ENCODE measurements at places on chromosomes 2 and 18. TPM values are rescaled to one million over a fixed set of nuclear protein-coding genes. Genes with fewer than 3 reads are reported as not detected.

COL6A3 gene
- 598 TPM for total RNA-seq

SERPINB10 gene
- total RNA-seq: not detected

HOXD11 gene
- total RNA-seq: not detected

UGT1A8 gene
- total RNA-seq: not detected

LYG2 gene
- total RNA-seq: not detected

- H3K4me1 ChIP-seq: peaks cover 8% of the 10 kb centered on the region
- H3K4me3 ChIP-seq: no peak overlapping the region
- H3K36me3 ChIP-seq: no peaks in the 10 kb centered on the region
- no peaks in the 10 kb centered on the region for H3K27me3 ChIP-seq
- no peak for DNase-seq
Observed at GRCh38 chr2:163723348-163723747, 12.5 kb downstream of the FIGN start.

GRCh38 chr18:78713069-78713468 lies 266.5 kb upstream of the SALL3 start:
- H3K27ac ChIP-seq: no peak overlapping the region
- H3K36me3 ChIP-seq: no peaks in the 10 kb centered on the region
- no peak overlapping the region for H3K4me3 ChIP-seq
- H3K4me1 ChIP-seq: no peaks in the 10 kb centered on the region
- no peak for DNase-seq

DNA sequence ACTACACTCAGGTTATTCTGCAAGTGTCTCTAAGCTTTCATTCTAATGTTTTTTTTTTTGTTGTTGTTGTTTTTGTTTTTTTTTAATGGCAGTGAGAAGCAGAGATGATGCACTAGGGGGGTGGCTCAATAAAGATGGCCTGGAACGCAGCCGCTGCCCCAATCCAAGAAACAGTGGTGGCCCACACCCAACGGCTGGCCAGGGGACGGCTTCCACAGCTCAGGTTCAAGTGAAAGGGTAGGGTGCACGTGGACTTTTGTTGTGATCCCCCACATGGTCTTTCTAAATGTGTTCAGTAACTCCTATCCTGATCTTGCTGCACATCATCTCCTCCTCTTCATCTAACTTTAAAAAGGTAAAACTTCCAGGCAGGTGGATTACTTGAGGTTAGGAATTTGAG lies 190.1 kb downstream of the NDUFA10 start:
- H3K27me3 ChIP-seq: no peaks in the 10 kb centered on the region
- DNase-seq: no peak
- no peaks in the 10 kb centered on the region for H3K4me1 ChIP-seq
- H3K4me3 ChIP-seq: no peak overlapping the region
- H3K36me3 ChIP-seq: no peaks in the 10 kb centered on the region

DNA sequence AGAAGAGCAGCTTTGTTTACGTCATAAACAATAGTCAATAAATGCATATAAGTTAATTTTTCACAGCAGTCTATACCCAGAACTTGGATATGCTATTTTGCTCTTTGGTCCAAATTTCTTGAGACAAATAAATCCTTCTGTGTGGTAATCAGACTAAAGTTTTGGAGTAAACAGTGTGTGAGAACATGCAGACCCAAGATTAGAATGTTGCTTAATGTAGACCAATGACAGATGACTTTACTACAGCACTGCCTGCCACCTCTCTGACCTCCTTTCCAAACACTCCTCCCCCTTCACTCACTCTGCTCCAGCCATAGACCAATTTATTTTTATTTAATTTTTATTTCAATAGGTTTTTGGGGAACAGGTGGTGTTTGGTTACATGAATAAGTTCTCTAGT lies 115.3 kb upstream of the TANK start:
- H3K36me3 ChIP-seq: no peaks in the 10 kb centered on the region
- peaks cover 3% of the 10 kb centered on the region for H3K4me1 ChIP-seq
- H3K4me3 ChIP-seq: no peak overlapping the region

DNA sequence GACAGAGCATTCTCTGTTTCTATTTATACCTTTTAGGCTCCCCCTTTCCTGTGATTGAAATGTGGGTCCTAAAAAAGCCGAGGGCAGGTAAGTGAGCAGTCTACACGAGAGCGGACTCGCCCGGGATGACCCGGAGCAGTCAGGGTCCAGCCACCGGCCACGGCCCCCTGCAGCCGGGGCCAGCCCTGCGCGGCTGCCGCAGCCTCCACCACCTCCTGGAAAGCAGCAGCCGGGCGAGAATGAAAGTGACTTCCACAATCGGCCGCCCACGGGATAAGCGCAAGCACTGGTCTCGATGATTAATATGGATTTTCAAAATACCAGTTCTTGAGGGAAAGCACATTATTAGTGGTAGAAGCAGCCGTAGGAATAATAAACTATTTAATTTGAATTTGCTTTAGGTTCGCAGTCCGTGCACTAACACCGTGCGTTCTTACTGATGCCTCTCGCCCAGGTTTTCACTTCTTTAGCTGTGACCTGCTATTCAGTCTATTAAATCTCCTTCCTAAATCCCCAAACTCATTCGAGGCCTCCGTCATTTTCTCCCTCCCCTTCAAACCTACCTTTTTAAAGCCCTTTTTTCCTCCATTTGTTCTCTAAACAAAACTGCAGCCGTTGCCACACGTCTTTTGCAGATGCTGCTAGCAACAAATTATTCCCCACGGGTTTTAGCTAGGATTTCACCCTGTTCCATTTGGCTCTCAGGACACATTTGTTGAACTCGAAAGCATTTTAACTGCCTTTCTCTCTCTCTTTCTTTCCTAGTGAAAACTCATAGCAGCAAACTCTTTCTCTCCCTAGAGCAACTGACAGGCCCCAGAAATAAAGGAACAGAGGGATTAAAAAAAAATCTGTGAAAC lies 1015.1 kb upstream of the PIK3C3 start:
- H3K4me3 ChIP-seq: no peak overlapping the region
- H3K27ac ChIP-seq: no peak overlapping the region
- DNase-seq: no peak
- no peaks in the 10 kb centered on the region for H3K4me1 ChIP-seq

DNA sequence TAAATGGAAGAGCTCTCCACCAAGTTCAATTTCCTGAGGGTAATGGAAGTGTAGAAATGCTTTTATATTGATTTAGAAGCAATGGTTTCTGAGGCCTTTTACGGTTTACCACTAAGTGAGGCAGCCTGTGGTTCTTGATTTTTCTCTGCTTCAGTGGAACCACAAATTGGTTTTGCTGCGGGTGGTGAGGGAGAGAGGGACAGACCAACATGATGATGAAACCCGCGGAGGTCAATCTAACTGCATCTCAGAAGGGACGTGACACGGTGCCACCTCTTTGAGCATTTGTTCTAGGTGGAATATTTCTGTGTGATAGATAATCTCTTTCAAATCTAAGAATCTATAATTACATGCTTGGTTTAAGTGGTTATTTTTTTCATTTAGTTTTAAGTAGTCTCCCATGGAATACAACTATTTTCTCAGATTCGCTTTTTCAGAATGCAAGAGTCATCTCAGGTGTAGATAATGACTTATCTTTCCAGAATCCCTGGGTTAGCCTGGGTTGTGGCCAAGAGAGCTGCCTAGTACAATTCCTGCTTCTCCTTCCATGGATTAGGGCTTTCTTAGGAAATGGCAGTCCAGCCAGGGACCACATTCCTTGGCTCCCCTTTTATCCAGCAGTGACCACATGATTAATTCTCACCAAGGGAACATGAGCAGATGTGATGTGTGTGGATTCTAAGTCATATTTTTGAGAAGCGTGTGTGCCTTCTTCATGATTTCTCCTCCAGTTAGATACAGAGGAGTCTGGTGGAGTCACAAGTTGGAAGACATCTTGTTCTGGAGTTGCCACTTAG lies 52.5 kb downstream of the KCNE4 start:
- no peak overlapping the region for H3K4me3 ChIP-seq
- DNase-seq: no peak
- no peak overlapping the region for H3K27ac ChIP-seq
- H3K36me3 ChIP-seq: no peaks in the 10 kb centered on the region

DNA sequence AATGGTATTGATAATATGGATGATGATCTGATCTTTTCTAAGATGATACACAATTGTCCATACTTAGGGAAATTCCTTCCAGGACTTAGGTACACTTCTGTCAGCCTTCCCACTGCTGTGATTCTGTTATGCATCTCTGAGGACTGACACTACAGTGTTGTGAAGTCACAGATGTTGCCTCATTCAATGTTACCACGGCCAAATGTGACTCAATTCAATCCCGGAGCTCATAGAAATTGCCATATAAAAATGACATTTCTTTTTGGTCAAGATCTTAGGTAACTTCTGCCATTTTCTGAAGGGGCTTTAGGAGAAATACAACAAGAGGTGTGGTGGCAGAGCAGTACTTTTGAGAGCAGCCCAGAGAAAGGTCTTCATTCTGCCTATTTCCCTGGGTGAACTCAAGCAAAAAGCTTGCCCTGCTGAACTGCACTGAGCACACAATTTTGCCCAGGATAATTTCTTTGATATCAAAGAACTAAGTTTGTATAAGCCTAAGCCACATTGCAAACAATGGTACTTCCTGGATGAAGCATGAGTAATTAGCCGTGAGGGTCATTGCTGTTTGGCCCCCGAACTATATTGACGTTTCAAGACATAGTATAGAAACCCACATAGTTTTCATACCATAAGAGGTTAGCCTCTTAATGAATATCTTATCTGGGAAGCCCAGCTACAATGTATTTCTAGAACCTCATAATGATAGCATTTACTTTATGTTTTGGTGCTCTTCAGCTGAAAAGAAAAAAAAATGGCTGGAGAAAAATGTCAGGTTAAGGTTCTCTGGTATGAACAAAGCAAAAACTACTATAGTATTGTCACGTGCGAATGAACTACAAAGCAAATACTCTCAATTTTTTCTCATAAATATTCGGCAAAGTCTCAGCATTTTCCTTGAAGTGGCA lies 437.4 kb downstream of the MEIS1 start:
- H3K4me1 ChIP-seq: peaks cover 15% of the 10 kb centered on the region
- no peak overlapping the region for H3K27ac ChIP-seq
- H3K36me3 ChIP-seq: no peaks in the 10 kb centered on the region
- H3K4me3 ChIP-seq: no peak overlapping the region

GRCh38 chr2:226649201-226649600 lies 150.4 kb downstream of the IRS1 start:
- H3K4me1 ChIP-seq: peaks cover 9% of the 10 kb centered on the region
- no peak overlapping the region for H3K27ac ChIP-seq
- H3K36me3 ChIP-seq: no peaks in the 10 kb centered on the region
- no peak for DNase-seq

- H3K36me3 ChIP-seq: no peaks in the 10 kb centered on the region
- H3K4me1 ChIP-seq: peaks cover 47% of the 10 kb centered on the region
- no peak overlapping the region for H3K4me3 ChIP-seq
- DNase-seq: no peak
Observed at GRCh38 chr2:200377355-200378336, 71.2 kb downstream of the SPATS2L start.

All from left lung (tissue), 14 donors.